ENCODE measurements at places on chromosomes 7 and 10. TPM values are rescaled to one million over a fixed set of nuclear protein-coding genes. Genes with fewer than 3 reads are reported as not detected.

GRCh38 chr7:158454631-158455030 lies 133.0 kb downstream of the PTPRN2 start:
- no peak for DNase-seq

DNA sequence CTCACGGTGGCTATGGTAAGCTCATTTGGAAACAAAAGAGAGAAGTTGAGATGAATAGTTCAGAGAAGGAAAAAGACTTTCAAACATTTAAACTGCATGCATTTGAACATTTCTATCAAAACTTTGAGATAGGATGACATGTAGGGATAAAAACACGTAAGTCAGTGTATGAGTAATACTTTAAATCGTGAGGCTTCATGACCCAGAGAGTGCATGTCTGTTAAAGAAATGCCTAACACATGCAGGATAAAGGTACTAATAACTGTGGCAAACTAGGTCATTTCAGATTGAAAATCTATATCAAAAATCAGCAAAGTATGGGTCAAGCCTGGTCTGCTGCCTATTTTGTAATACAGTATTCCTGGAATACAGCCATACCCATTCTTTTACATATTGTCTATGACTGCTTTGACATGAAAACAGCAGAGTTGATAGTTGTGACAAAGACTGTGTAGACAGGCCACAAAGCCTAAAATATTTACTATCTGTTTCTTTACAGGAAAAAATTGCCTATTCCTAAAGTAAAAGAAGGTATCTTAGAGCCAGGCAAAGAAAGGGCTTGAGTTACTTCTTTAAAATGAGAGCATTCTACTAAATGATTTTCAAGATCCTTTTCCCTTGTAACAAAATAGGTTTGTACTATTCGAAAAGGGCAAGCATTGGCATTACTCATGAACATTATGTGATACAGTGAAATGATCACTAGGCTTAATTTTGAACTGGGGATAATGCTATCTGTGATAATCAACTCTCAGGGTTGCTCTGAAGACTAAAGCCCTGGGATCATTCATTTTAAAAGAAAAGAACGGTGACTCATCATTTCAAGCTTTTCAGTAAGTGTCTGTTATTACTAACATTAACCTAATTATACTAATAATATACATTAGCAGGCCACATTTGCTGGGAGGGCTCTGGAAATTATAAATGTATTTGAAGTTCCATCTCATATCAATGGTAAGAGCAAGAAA lies 185.9 kb downstream of the CRPPA start:
- DNase-seq: no peak

DNA sequence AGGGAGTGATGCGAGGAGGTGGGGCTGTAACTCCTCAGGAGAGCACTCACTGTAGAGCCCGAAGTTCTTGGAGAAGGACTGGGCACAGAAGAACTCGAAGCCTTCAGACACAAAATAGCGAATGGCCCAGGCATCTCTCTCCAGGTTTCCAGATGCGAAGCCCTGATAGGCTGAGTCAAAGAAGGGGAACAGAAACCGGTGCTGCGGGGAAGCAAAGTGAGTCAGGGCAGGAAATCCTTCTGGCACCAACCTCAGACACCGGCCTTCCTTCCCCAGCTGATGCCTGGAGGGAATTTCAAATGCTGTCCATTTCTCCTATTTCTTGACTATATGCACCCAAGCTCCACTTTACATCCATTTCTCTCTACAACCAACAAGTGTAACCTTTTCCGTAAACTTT lies 26.8 kb downstream of the GOT1 start:
- DNase-seq: no peak

Gene LIPJ
- not detected for polyA plus RNA-seq

DNA sequence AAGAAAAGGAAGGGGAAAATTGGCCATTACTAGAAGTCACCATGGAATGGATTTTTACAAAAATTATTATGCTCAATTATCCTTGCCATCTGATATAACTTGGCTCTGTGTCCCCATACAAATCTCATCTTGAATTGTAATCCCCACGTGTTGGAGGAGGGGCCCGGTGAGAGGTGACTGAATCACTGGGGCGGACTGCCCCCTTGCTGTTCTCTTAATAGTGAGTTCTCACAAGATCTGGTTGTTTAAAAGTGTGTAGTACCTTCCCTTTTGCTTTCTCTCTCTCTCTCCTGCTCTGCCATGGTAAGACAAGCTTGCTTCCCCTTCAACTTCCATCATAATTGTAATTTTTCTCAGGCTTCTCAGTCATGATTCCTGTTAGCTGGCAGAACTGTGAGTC lies 1023.6 kb downstream of the XPNPEP1 start:
- DNase-seq: no peak

- no peak for DNase-seq
Measured at GRCh38 chr10:4279655-4280054, 494.6 kb upstream of the KLF6 start.

Gene CREB5
- not detected for polyA plus RNA-seq

- no peak for DNase-seq
Measured at GRCh38 chr10:108822026-108822425, 1101.3 kb downstream of the XPNPEP1 start.

DNA sequence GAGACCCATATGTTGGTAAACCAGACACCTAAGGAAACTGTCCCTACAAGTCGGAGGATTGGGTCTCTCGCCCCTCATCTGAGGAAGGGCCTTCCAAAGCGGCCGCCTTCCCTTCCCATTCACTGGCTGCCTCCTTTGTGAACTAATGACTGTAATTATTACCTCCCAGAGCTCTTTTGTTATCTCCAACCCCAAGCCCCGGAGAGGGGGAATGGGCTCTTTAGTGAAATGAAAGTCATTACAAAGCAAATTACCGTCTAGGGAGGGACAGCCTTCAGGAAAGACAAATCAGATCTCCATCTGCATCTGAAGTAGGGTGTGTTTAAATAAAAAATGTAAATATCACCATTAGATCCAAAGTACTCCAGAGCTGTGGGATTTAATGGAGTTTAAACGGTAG lies 2.6 kb upstream of the GAD2 start:
- DNase-seq: no peak

Gene CCDC172
- not detected for polyA plus RNA-seq

Gene PAPOLB
- not detected for polyA plus RNA-seq

Gene CHRM2
- polyA plus RNA-seq: not detected

DNA sequence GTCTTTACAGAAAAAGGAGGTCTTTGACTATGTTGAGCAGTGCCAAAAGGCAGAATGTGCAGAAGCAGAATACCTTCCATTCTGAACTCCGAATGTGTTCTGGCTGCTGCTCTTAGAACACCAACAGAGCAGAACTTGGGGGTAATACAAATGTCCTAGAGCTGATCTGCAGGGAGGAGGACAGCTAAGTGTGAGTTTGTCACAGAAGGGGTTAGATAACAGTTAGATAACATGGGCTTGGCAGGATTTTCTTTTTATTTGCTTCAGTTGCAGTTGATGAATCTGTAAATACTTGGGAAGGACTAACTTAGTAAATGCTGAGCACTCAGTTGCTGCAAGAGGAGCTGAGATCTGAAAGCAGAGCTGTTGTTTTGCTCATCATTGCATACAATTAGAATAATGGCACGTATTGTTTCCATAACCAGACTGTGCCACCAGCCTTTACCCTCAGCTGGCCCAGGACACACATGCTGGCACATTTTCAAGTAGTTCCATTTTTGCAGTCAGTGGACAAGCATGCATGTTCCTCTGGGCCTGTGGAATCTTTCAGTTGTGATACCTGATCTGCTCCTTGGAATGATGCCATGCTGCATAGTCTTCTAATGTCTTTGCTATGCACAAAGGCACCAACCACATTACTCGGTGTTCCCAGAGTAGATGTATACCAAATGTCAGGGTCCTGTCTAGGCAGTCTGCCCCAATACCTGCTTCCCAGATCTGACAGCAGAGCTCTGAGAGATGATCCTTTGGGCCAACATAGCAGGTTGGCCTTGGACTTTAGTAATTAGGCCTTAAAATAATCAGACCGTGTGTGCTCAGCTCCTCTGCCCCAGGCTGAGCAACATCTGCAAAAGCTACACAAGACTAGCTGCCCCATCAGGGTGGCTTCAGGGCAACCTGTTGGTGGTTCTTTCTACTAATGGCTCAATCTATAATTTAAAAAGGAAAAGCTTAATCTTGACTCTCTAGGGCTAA lies 55.7 kb downstream of the GSDME start:
- no peak for DNase-seq

DNA sequence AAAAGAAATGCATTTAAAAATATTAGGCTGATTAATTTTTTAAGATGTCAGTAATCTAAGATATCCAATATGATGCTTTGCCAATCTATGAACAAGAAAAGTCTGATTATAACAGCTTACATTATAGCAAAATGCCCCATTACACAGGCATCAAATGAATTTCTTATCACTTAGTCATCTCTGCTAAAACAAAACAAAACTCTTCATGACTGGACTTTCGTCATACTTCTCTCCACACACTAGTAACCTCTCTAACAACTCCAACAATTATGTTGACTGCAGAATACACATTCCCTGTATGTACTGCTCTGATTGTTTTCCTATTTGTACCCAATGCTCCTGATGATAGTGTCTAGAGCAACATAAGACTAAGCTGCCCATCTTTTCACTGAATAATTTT lies 3.8 kb upstream of the MKI67 start:
- DNase-seq: no peak

Gene CYP26C1
- polyA plus RNA-seq: not detected

DNA sequence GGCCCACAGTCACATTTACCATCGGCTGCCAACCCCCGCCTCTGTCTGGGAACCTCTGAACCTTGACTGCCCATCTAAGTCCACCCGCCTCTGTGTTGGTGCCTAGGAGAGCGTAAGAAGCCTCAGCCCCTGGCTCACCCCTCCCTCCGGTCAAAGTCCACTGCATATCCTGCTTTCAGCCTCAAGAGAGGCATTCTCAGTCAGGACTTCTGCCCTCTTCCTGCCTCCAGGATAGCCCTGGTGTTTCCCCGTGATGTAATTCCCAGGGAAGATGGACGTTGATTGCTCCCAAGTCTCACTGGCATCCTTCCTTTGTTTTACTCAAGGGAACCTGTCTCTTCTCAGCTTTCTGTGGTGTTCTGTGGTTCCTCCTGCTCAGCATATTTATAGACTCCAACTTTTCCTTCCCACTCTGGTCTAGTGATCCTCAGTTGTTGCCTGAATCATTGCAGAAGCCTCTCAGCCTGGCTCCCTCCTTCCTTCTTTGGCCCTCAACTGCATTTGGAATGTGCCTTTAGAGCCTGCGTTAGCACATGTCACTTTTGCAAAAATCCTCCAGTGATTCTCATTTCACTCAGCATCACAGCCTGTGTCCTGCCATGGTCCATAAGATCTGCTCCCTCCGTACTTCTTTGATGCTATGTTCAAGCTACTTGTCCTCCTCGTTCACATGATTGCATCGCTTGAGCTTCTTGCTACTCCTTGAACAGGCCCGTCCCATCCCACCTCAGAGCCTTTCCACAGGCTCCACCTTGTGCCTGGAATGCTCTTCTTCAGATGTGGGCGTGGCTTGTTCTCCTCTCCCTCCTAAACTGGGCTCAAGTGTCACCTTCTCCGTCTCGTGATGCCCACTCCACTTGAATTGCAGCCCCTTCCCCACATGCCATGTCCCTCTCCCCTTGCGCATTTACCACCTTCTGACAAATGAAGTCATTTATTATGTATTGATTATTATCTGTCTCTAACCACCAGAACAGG lies 124.2 kb downstream of the PLPP4 start:
- DNase-seq: no peak

DNA sequence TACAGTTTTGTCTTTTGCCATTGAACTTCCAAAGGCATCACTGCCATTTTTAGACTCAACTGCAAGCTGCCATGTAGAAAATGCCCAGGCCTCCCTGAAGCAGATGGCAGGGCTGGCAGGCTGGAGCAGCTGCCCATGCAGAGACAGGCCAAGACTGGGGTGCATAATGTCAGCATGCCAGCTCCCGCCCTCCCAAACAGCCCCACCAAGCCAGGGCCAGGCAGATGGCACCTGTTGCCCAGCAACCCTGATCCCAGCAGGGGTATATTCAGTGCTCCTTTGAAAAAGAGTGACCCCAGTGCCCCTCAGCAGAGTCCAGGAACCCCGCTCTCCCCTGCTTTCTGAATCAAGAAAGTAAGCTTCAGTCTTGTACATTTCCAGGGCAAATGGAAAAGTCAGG lies 32.6 kb downstream of the VSTM4 start:
- no peak for DNase-seq

Gene DRGX
- polyA plus RNA-seq: not detected

DNA sequence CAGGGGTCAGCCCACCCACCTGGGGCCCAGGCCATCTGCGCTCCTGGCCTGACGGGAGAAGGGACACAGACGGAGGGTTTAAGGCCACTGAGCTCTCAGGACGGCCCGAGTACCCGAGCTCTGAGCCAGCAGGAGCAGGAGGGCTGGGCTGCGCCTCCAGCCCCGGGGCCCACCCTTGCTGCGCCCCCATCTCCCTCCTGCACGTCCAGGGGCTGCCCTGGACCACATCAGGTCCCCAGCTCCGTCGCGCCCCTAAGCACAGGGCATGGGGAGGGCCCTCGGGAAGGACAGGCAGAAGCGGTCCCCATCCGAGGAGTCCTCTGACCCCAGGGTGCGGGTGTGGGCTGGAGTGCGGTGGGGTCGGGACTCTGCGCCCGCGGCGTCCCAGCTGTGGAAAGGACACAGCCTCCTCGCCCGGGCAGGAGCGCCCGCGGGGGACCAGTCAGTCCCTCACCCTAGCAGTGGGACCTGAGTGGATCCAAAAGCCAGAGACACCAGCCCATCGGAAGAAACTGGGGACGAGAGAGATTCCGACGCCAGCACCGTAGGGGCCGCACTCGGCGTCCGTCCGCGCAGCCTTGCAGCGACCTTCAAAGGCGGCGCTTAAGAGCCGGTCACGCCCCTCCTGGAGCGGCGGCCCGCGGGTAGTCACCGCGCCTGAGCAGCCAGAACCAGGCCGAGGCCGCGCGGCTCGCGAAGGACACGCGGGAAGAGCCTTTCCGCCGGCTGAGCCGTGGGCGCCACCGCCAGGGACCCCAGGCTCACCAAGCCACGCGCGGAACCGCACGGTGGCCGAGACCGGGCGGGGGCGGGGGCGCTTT lies 15.9 kb downstream of the CAMK2B start:
- DNase-seq: peak; percentile 47

DNA sequence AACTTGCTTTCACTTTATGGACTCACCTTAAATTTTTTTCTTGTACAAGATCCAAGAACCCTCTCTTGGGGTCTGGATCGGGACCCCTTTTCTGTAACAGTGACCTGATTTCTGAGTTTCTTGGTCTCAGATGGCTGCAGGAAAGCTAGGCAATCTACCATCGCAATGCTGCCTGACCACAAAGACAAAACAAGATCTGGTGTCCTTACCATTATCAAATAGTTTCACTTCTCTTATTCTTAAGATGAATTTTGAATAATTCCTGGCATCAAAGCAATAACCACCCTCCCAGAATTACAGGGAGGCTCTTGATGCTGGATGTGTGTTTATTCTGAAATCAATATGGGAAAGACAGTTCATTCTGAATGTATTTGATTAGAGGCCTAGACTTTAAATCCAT lies 77.4 kb upstream of the FRMD4A start:
- DNase-seq: no peak

Gene ACBD7
- polyA plus RNA-seq: not detected
